ENCODE measurements at places on chromosomes 2 and 18.

DNA sequence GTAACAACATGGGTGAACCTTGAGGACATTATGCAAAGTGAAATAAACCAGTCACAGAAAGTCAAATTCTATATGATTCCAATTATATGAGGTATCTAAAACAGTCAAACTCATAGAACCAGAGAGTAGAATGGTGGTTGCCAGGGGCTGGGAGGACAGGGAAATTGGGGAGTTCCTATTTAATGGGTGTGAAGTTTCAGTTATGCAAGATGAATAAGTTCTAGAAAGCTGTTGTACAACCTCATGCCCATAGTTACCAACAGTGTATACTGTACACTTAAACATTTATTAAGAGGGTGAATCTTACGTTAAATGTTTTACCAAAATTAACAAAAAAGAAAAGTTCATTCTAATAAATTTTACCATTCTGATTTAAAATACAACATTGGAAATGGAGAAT lies 92.7 kb upstream of the WDSUB1 start:
- DNase-seq = no peak

- DNase-seq = no peak
Measured at GRCh38 chr18:54043484-54044251, 180.8 kb downstream of the MBD2 start.

- DNase-seq = no peak
Measured at GRCh38 chr2:231803501-231804138, 17.4 kb downstream of the COPS7B start.

DNA sequence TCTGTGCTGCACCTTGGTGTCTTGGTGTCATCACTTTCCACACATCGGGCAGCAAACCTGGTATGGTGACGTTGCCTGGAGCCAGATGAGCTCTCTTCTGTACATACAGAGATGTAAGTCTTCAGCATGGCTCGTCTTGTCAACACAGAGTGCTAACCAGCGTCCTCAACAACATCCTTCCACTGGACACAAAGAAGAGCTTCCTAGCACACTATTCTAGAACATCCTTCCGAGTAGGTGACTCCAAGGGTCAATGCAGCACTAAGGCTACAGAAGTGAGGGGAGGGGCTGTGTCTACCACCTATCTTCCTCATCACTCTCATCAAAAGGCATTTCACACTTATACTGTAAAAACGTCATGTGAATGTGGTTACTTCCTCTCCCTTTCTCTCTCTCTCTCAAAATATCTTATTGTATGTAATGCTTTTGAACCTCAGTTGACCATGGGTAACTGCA lies 108.1 kb upstream of the SLC1A4 start:
- no peak for DNase-seq

- no peak for DNase-seq
Measured at GRCh38 chr18:11520536-11520935, 88.9 kb upstream of the SLC35G4 start.

DNA sequence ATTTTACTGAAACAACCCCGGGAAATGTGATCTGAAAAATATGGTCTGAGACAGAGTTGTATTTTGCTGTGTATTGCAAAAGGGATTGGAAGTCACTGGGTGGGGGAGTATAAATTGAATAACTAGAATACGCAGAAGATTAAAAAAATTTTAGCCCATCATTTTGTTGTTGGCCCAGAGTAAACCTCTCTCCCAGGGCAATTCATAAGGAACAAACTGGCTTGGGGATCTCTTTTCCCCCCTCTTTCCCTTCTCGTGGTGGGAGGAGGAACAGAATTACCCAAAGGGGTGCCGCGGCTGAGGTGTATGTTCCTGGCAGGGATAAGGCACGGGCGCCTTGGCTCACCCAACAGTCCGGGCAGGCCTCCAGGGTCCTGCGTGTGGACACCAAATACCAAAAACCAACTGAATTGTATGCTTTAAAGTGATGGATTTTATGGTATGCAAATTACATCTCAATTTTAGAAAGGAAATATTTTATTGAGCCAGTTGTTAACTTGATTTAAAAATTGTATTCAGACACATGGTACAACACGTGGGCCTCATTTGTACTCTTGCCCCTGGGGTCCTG lies 121.2 kb upstream of the SPRED2 start:
- DNase-seq = no peak

- no peak for DNase-seq
Measured at GRCh38 chr2:100142393-100142792, at the start of gene AFF3. Gene AFF3, minus strand, starts transcription at chr2:100142590. Its CDS starts 38,136 bp downstream, at chr2:100104454.

GRCh38 chr2:72454189-72454588 lies 306.5 kb upstream of the CYP26B1 start:
- no peak for DNase-seq
